Stimulated activated CD8-positive, alpha-beta memory T cell treated with anti-CD3 and anti-CD28 coated beads, Interleukin-2, amount 100 ng/mL, for 1 hour (primary cell): ENCODE measurements at places on chromosomes 11 and 22.

GRCh38 chr11:104122011-104122635 lies 41.8 kb downstream of the PDGFD start:
- DNase-seq: no peak

DNA sequence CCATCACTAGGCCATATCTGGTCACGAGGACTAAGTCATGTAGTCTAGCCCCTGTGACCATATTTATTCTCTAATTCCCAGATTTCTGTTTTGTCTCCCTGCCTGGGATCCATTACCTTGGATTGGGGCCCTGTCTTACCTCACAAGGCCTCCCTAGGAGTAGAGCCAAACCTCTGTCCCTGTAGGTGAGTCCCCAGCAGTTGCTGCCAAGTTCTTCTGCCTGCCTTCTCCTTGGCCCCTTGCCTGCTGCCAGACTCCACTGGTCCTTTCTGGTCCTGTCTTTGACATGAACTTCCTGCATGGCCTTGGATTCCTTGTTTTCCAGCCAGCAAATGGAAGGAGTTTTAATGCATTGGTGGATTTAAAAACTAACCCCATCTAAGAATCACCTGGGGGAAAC lies 35.6 kb upstream of the CADM1 start:
- no peak for DNase-seq

GRCh38 chr11:76782531-76783293 lies 444 bp upstream of the TSKU start:
- DNase-seq: no peak

- no peak for DNase-seq
Observed at GRCh38 chr11:16173798-16174197, 182.5 kb downstream of the SOX6 start.

- no peak for DNase-seq
Observed at GRCh38 chr11:75667255-75667830, 1.5 kb downstream of the MAP6 start.

DNA sequence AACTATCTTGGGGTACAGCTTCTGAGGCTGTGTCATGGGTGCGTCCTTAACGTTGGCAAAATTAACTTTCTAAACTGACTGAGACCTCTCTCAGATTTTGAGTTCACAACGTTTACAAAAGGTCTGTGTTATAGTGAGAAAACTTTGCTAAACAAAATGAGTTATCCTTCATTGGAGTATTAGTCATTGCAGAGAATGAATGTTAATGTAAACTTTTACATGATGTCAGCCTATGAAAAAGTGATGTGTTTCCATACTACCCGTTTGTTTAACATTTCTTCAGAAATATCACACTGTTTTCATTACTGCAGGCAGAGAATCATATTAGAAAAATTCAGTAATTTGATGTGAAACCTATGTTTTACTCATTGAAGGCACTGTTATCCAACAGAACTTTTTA lies 32.1 kb downstream of the HSD17B12 start:
- no peak for DNase-seq
